Hepatocyte (in vitro differentiated cells): ENCODE measurements at places on chromosomes 16 and 17. TPM values are rescaled to one million over a fixed set of nuclear protein-coding genes. Genes with fewer than 3 reads are reported as not detected.

DNA sequence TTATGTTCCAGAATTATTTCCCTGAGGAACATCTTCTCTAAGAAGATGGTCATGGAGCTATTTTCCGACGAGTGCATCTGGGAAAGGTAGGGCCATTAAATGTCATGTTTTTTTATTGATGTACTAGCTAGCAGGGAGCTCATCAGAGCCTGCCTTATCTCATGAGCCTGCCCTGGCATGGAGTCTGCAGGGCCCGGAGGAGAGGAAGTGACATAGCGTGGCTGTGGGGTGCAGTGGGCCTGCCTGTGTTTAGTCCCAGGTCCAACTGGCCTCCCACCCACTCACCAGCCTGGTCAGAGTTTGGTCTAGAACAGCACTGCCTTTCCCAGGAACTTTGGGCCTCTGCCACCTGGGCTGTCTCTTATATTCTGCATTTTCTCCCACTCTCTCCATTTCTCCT is 389.8 kb downstream of the SNX29 start:
- no peaks in the 10 kb centered on the region for H3K27me3 ChIP-seq
- H3K27ac ChIP-seq, result no peak overlapping the region

DNA sequence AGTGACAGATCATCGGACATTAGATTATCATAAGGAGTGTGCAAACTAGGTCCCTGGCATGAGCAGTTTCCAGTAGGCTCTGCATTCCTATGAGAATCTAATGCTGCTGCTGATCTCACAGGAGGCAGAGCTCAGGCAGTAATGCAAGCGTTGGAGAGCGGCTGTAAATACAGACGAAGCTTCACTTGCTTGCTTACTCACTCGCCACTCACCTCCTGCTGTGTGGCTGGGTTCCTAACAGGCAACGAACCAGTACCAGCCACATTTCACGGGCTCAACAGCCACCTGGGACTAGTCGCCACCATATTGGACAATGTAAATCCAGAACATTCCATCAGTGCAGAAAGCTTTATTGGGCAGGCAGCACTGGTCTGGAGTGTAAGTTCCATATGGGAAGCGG is 7.7 kb downstream of the JPH3 start:
- peaks cover 7% of the 10 kb centered on the region for H3K27me3 ChIP-seq
- H3K4me1 ChIP-seq, result no peaks in the 10 kb centered on the region
- no peak overlapping the region for H3K4me3 ChIP-seq
- no peaks in the 10 kb centered on the region for H3K36me3 ChIP-seq
- no peak overlapping the region for H3K27ac ChIP-seq
- DNase-seq, result no peak

GRCh38 chr16:16120044-16120381 is 103.3 kb downstream of the ABCC6 start:
- no peak overlapping the region for H3K4me3 ChIP-seq
- H3K36me3 ChIP-seq, result no peaks in the 10 kb centered on the region
- H3K4me1 ChIP-seq, result no peaks in the 10 kb centered on the region
- H3K27me3 ChIP-seq, result no peaks in the 10 kb centered on the region
- no peak for DNase-seq
- H3K27ac ChIP-seq, result no peak overlapping the region

GRCh38 chr16:84650062-84650991 is 2.0 kb downstream of the KLHL36 start:
- H3K36me3 ChIP-seq, result no peaks in the 10 kb centered on the region
- no peak overlapping the region for H3K4me3 ChIP-seq
- no peaks in the 10 kb centered on the region for H3K27me3 ChIP-seq
- peaks cover 16% of the 10 kb centered on the region for H3K4me1 ChIP-seq
- no peak overlapping the region for H3K27ac ChIP-seq

GRCh38 chr17:29069526-29070041 is 26.6 kb downstream of the PIPOX start:
- no peak for DNase-seq
- H3K36me3 ChIP-seq, result no peaks in the 10 kb centered on the region
- H3K4me1 ChIP-seq, result no peaks in the 10 kb centered on the region
- no peak overlapping the region for H3K27ac ChIP-seq
- no peaks in the 10 kb centered on the region for H3K27me3 ChIP-seq

The FOXJ1 gene
- 1.6 and 1.9 TPM in 2 replicates for total RNA-seq

The MYH8 gene
- total RNA-seq, result not detected in 2 replicates
